Left ventricle myocardium superior (tissue), 1 donor: ENCODE measurements at places on chromosomes 2 and 18. TPM values are rescaled to one million over a fixed set of nuclear protein-coding genes. Genes with fewer than 3 reads are reported as not detected.

The CFAP65 gene
- not detected for total RNA-seq

- DNase-seq = no peak
Observed at GRCh38 chr18:74331404-74331803, 15.8 kb downstream of the C18orf63 start.

DNA sequence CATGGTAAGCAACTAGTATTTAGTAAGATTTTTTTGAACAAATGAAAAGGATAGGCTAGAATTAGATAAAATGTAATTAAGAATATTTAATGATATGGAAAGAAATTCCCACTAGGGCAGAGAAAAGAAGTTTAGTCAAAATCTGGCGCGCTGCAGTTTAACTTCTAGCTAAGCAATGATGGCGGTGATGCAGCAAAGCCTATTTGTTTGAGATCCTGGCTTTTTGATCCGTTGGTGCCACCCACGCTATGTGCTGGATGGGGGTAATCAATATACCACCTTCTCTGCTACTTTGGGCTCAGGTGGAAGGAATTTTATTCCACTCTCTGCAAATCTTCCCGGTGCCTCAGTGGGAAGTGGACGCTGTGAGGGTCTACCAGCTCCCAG is 421 bp upstream of the FAM171B start:
- DNase-seq = no peak

DNA sequence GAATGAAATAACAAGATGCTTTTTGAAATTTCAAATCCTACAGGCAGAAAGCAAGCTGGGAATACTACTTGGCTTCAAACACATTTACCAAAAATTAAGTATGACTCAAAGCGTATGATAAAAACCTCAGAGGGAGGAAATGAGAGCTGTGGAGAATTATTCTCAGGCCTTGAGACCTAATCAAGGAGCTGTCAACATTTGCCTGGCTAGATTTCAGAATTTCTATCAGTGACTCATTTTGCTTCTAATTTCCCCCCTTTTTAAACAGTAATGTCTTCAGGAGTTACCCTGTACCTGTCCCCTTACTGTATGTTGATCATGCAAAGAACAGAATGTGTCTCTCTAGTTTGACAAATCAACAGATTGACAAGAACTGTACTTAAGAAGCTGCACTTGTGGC is 1324.5 kb upstream of the DDX18 start:
- no peak for DNase-seq

The BMP10 gene
- total RNA-seq = 0.25 TPM
